Smooth muscle cell of the brain vasculature (primary cell): ENCODE measurements at places on chromosomes 12 and 14.

GRCh38 chr14:89032086-89032649 is 207.7 kb downstream of the TTC8 start:
- DNase-seq, result no peak

DNA sequence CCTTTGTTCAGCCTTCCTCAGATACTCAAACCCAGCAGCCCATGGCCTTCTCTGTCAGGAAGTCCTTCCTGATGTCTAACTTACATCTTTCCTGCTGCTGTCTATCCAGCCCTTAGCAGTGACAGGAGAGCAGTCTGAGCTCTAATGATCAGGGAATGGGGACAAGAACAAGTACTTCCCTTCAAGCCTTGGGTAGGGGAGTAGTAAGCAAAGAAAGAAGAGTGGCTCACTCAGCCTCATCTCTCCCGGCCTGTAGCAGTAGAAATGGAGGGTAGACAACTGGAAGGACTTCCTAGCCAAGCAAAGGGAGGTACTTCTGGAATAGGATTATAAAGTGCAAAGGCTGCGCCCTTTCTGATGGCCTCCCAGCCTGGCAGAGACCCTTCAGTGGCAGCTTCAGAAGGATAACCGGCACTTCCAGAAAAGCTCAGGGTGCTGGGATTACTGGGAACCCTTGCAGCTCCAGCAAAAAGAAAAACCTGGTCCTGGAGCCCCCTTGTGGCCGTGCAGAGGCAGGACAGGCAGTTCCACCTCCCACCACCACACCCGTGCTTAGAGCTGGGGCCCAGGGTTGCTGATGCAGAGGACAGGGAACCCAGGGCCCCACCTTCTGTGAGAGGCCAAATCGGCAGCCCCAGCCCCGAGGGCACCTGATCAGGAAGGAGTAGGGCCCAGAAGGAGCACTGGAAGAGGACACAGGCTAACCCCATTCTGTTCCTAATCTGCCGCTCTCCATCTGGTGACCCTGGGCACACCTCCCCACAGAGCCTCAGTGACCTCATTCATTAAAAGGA is 12.4 kb upstream of the SMUG1 start:
- no peak for DNase-seq

DNA sequence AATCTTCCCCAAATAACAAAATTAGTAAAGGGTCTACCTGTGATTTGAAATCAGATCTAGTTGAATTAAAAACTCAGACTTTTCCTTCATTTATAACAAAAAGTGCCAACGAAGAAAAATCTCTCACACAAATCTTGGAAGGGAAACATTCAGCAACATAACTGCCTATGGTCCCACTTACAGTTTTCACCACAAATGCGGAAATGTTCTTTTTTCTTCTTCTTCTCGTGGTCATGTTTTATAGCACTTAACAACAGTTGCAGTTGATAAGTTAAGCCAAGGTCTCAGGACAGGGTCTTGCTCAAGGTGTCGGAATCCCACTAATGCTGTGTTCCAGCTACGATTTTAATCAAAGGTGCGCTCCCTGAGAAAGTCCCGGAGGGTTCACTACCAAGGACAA is 10.1 kb downstream of the RNASE6 start:
- DNase-seq, result no peak

GRCh38 chr12:94038605-94039004 is 109.8 kb upstream of the PLXNC1 start:
- no peak for DNase-seq

DNA sequence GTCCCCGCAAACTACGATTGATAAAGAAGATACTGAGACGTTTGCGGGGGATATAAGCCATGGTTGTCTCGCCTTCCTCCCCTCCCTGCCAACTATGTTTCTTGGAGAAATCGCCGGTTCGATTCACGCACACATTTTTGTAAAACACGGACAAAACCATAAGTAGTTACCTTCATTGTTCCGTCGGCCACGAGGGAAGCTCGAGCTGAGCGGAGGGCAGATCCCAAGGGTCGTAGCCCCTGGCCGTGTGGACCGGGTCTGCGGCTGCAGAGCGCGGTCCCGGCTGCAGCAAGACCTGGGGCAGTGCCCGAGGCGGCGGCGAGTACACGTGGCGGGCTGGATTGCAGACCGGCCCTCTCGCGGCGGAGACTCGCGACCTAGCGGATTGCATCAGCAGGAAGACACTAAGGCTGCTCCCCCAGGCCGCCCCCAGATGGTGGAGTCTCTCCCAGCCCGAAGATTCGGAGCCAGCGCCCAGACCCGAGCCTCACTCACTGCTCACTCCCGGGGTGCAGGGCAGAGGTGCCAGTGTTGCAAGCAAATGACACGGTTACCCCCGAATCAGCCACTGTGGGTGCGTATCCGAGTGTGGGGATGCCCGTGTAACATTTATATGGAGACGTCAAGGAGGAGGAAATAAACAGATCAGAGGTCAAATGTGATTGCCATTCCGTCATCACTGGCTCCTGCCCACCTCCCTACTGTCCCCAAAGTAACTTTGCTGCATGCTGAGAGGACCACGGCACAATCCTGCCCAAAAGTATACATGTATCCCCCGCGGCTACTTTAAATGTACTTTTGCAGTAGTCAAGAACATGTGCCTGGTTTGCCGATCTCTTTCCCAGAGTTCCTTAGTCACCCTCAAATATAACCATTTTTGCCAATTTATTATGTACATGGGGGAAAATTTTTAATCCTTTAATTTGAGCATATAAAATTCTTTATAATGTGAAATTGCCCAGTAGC is at the start of gene BCAT1:
Gene BCAT1, minus strand, starts transcription at position 345 of the 966 bp plus-strand sequence. Its CDS starts 169 bp downstream, at position 176.
- no peak for DNase-seq
